Left renal pelvis (tissue), 4 donors: ENCODE measurements at places on chromosomes 4 and X. TPM values are rescaled to one million over a fixed set of nuclear protein-coding genes. Genes with fewer than 3 reads are reported as not detected.

The TLR3 gene
- polyA plus RNA-seq: 17.1 TPM

DNA sequence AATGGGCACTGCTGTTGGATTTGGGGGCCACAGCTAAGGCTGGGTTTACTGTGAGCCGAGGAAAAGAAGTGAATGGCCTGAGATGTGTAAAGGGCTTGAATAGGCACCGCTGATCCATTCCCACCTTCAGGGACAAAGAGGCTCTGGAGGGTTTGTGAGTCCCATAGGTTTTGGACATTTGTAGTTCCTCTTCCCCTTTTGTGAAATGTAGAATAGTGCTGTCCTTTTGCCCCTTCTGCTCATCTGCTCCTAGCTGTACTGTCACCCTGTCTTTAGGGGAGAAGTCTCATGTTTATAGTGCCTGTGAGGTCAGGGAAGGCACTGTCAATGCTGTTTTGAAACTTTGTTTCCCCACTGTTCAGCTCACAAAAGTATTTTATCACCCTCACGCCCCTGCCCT, 26.4 kb upstream of the CLCN4 start:
- no peak for DNase-seq

DNA sequence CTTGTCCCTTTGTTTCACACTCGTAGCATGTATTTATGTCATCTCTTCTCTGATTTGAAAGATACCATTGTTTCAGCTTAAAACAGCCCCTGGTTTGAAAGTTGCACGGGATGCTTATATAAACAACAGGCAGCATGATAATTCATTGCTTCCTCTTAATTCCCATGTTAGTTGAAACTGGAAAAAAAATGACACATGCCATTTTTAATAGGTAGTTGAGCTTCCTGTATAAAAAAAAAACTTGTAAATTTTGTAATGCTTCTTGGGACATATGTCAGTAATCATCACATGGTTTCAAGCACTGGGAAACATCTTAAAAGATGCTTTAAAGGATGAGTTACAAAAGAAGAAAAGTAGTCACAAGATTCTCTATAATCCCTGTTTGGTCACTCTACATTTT, 243.0 kb downstream of the PALLD start:
- DNase-seq: no peak

DNA sequence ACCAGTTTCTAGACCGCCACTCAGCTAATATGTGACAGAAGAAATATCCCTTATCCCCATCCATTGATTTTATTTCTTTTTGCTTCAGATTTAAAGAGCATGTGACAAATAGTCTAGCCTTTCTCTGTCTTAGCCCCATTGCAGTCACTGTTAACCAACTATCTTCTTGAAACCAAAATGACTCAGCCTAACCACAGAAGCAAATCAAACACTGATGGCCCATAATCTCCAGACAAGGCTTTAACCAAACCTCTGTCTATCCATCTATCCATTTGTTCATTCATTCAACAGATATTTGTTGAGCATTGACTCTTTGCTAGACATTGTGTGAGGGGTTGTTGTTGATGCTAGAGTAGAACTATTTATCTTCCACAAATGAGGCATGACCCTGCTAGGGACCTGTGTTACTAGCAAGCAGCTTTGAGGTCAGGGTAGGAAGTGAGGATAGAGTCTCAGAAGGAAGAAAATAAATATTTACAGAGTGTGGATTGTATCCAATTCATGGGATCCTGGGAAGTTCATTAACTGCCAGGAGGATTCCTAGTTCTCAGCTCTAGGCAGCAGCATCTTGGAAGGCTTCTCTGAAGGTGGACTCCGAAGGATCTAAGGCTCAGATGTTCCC, 22.5 kb downstream of the HNRNPH2 start:
- no peak for DNase-seq

DNA sequence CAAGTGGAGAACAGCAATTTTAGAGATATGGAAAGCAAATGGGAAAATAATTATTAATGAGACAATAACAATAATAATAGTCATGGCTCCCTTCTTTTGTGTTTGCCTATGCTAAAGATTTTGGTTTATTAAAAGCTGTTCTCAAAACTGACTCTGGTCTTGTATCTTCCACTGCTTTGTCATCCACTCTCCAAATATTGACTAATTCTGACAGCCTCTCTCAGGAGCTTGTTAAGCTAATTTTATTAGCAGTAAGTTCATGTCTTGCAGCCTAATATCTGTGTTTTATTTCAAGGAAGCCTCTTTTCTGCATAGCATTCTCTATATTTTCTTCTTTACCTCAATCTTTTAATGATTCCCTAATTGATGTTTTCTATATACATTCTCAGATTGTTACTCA, 1419.8 kb downstream of the ARAP2 start:
- DNase-seq: no peak
